ENCODE measurements at places on chromosomes 3 and 15. TPM values are rescaled to one million over a fixed set of nuclear protein-coding genes. Genes with fewer than 3 reads are reported as not detected.

The PRTG gene
- total RNA-seq = 6.8 TPM

The ZNF662 gene
- 4.8 TPM for total RNA-seq

The FBXL2 gene
- total RNA-seq = 13.5 TPM

The SLC9C1 gene
- 0.72 TPM for total RNA-seq

The DGKG gene
- total RNA-seq = 2.4 TPM

The ALG1L2 gene
- total RNA-seq = not detected

The OIP5 gene
- total RNA-seq = not detected

- DNase-seq = no peak
These were observed 44.9 kb downstream of the FGF7 start for GRCh38 chr15:49467746-49468480.

GRCh38 chr3:23161896-23162570, 41.1 kb upstream of the UBE2E2 start:
- DNase-seq = no peak

GRCh38 chr3:82011336-82011735, 249.9 kb upstream of the GBE1 start:
- no peak for DNase-seq

GRCh38 chr3:117059956-117060270, 350.3 kb downstream of the TUSC7 start:
- DNase-seq = no peak

- no peak for DNase-seq
These were observed 10.3 kb downstream of the GPR156 start for GRCh38 chr3:120274739-120275167.

DNA sequence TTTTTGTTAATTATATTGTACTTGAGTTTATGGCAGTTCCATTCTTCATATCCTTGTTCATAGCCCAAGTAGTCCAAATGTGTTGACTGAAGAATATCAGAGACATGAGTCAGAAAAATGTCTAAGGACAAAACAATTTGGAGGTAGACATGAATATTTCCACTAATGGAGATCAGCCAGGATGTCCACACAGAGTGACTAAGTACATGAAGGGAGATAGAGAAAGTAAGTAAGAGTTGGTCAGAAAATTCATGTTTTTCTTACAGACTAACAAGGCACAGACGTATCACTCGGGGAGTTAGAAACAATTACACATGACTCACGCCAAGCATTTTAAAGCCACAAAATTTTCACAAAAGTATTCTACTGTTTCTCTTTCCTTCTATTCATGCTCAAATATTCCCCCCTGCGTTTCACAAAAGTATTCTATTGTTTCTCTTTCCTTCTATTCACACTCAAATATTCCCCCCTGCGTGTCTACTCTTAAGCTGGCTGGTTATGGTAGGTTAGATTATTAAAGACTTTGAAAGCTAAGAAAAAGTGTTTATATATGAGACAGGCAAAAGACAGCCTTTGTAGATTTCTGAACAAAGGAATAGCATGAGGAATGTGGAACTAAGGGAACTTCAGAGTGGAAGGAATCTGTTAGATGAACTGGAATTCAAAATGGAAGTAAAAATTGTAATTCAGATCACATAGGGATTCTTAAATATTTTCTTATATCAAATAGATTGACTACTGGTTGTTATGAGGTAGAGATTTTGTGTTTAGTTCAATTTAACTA, 648.7 kb upstream of the CCDC54 start:
- no peak for DNase-seq

DNA sequence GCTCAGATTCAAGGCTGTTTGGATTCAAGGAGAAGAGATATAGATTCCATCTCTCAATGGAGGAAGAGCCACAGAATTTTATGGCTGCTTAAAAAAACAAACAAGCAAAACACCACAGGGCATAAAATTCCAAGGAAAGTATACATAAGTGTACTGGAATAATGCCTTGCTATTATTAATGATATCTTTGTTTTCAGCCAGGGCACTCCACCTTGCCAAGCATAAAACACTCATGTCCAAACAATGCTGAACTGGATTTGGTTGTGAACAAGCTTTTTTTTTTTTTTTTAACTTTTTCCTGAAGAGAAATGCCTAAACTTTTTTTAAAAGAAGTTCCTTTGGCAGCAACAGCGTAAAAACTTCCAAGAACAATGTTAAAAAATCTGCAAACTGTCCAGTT, 4.8 kb upstream of the CLSTN2 start:
- no peak for DNase-seq

DNA sequence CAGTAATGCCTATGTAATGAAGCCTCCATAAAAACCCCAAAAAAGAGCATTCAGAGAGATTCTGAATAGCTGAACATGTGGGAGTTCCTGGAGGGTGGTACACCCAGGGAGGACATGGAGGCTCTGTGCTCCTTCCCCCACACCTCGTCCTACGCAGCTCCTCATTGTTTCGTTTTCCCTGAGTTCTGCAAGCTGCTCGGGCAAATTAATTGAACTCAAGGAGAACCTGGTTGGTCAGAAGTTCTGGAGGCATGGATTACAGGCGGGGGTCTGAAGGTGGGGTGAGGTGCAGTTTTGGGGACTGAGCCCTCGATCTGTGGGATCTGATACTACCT, 142.2 kb downstream of the MYO9A start:
- no peak for DNase-seq
